ENCODE measurements at places on chromosomes 11 and 22.

GRCh38 chr11:113681282-113681681 is 24.8 kb downstream of the TMPRSS5 start:
- DNase-seq = no peak

- DNase-seq = no peak
Measured at GRCh38 chr11:395866-396265, 1.9 kb downstream of the PKP3 start.

- no peak for DNase-seq
Measured at GRCh38 chr11:32188785-32189184, 97.9 kb downstream of the RCN1 start.

- no peak for DNase-seq
Measured at GRCh38 chr11:123852321-123852720, 33.1 kb downstream of the TMEM225 start.

DNA sequence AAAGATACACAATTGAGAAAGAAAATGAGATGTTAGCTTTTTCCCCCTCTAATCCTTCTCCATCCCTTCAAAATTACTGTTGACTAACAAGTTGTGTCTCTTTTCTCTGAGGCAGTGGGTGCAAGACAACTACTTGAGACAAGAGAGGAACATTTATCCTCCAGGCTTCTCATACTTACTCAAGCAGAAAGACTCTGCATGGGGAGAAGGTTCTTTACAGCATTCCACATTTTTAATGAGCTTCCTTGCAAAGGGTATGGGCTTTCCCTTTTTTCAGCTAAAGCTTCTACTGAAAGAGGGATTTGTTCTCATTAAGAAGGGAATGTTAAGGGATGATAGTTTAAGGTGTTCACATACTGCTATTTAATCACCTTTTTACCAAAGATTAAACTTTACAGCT is 47.8 kb downstream of the PAX6 start:
- DNase-seq = no peak

DNA sequence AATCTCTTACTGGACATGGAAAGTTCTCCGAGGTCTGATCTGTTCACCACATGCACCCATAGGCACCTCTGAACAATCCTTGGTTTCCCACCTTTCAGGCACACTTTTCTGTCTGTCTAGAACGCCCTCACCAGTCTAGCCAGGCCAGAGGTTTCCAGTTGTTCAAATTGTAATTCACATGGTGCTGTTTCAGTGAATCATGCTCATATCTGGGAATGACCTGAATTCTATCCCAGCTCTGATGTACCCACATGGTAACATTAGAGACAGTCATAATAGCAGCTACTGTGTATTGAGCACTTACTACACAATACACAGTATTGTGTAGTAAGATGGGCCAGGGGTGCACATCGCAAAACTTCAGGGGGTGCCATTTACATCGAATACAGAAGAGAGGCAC is 138.2 kb downstream of the COMMD9 start:
- DNase-seq = no peak

GRCh38 chr22:39999144-39999757 is 4.5 kb downstream of the FAM83F start:
- DNase-seq = no peak

DNA sequence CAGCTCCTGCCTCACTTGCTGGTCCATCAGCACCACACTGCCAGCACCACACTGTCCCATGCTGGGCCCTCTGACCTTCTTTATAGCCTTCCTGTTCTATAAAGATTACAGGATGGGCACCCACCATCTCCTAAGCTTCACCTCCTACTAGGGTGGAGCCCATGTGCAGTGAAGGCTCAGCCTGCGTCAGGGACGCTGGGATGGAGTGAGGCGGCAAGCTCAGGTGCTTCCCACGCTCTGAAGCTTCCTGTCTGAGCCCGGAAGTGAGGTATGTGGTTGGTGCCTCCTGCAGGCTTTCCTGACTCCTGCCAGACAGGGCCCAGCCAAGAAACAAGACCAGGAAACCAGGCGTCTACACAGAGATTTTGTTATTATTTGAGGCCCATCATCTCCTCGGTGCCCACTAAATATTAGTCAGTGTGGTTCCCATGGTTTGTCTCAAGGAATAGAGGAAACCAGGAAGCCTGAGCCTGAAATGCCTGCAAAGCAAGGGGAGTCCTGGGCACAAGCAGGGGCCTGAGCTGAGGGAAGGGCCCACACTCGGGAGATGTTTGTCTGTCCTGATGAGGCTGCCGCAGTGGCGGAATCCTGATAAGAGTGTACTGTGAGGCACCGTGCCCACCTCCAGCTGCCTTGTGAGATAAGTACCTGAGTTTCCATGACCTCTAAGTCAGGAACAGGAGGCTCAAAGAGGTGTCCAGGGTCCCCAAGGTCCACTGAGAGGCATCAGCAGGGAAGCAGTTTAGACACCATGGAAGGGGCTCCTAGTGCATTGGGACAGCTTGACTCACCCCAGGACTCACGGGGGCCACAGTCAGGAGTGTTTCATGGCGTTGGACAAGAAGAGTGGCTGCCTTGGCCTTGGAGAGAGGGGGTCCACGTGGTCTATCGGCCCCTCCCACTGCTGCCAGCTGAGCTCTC is 22.0 kb downstream of the RSPH14 start:
- DNase-seq = no peak

Data from lung (tissue), 17 donors.